ENCODE measurements at places on chromosomes 1 and 21.

- no peak for DNase-seq
These were observed 18.8 kb downstream of the SLC41A1 start for GRCh38 chr1:205794011-205794730.

GRCh38 chr21:42003051-42003461 is 7.1 kb downstream of the ZBTB21 start:
- DNase-seq, result no peak

GRCh38 chr1:221743416-221744208 is 1.7 kb upstream of the DUSP10 start:
- DNase-seq, result peak; percentile 33

GRCh38 chr1:225813214-225813964 is 3.5 kb downstream of the EPHX1 start:
- peak; percentile 81 for DNase-seq

DNA sequence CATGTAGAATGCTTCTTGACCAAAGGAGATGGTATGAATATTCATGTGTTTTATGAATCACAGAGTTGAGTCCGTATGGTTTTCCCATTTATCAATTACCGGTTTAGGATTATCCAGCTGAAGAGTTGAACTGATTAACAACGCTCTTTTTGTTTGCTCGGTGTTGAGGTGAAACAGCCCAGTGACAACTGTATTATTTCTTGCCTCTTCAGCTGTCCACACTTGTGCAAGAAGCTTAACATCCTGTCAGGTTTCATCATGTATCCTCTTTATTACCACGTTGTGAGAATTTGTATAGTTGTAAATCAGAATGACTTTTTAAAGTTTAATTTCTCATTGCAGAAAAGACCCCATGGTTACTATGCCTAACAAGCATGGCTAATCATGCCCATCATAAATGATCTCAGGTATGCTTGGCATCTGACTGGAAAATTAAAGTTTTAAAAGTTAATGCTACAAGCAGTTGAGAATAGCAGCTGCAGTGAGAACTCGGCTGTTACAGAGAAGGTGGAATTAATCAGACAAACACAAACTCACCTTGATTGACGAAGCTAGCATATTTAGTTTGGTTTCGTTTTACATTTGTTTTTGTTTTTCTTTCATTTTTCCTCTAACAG is 563.2 kb upstream of the ADGRL2 start:
- DNase-seq, result peak; percentile 37

DNA sequence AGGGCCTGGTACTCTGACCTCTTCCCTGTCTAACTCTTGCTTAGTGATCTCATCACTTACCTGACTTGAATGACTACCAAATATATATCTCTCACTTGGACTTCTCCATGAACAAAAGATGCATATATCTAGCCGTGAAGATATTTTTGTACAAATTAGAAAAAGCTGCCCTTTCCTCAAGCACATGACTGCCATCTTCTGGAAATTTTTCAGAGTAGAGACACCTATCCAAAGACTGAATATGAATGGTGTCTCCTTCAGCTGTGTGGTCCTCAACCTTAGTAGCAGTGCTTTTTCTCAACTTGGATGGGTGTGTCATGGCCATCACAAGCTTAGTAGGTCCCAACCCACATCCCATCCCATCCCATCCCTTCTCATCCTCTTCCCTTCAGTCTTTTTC is 142.3 kb downstream of the DNM3 start:
- DNase-seq, result no peak

- peak; percentile 84 for DNase-seq
These were observed 111.1 kb downstream of the NAV1 start for GRCh38 chr1:201649761-201650622.

DNA sequence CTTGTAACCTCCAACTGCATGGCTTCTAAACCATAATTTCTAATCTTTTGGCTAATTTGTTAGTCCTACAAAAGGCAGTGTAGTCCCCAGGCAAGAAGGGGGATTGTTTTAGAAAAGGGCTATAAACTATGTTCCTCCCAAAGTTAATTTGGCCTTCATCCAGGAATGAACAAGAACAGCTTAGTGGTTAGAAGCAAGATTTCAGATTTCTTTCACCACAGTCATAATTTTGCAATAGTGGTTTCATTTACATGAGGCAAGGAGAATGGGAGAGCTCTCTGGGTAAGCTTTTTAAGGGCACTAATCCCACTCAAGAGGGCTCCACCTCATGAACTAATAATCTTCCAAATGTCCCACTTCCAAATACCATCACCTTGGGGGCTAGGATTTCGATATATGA is 1353.9 kb downstream of the NCAM2 start:
- no peak for DNase-seq

DNA sequence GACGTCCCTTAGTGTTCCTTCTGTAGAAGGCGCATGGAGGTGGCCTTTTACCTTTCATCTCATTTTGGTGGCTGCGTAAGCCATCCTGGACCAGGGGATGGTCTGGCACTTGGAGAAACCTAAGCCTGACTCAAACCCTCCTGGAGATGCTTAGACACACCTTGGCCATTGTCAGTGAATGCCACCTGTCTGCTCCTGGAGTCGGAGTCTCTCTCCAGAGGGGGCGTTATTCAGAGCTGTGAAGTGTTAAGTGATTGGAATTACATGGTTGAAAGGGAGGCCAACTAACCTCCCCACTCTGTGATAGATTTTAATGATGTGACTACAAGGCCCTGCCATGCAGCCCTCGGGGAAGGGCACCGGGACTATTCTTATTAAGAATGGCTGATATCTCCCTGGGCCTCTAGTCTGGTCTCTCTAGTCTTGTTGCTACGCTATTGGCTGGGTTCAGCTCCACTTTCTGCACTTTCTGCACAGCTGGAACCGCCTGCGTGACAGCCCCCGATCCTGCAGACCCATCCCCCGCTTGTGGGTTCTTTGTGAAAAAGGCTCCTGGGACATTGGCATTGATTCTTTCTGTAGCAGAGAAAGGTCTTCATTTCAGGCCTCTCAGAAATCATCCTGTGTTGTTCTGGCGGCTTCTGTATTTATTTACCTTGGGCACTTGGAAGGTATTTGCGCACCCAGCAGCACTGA is 4.2 kb downstream of the RASSF5 start:
- DNase-seq, result no peak

DNA sequence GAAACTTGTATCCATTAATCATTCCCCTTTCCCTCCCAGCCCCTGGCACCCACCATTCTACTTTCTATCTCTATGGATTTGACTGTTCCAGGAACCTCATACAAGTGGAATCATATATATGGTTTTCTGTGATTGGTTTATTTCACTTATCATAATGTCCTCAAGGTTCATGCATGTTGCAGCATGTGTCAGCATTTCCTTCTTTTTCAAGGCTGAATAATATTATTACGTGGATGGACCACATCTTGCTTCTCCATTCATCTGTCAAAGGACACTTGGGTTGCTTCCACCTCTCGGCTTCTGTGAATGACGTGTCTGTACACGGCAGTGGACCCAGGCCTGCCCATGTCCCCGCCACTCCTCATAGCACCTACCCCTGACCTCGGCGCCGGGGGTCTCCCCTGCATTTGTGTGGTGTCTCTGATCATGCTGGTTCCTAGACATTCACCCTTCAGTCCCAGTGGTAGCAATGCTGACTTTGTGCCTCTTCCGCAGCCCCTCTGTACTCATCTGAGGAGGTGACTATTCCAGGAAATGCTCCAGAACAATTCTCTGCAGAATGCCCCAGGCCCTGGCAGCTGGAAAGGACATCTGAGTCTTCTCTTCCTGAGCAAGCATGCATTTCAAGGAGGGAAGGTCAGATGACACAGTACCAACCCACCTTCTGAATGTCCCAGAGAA is 136.9 kb downstream of the PSMG1 start:
- DNase-seq, result no peak

DNA sequence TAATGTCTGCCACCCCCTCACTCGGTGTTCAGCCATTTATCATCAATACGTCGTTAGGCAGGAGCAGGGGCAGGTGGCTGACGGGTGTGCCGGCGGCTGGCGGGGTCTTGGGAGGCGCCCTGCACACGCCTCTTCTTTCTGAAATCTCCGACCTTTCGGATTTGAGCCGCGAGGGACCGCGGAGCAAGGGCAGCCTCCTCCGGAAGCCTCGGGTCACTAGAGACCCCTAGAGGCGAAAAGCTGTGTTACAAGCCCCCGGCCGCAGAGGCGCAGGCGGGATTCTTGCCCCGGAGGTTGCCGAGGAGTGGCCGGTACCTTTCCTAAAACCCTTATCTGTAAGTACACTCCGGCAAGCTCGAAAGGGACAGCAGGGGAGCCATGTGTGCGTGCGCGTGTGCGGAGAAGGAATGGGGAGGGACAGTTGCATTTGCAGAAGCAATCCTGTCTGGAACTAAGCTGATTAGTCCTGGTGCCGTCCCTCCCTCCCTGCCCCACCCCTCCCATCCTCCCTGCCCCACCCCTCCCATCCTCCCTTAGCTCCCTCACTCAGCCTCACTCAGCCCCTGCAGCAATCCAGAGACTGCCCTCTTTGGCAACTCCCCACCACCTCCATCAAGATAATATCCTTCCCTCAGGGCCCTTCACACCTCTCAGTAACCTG is 11.0 kb downstream of the BRINP2 start:
- DNase-seq, result peak; percentile 23

GRCh38 chr1:241839369-241839979 is 8.5 kb upstream of the EXO1 start:
- no peak for DNase-seq

DNA sequence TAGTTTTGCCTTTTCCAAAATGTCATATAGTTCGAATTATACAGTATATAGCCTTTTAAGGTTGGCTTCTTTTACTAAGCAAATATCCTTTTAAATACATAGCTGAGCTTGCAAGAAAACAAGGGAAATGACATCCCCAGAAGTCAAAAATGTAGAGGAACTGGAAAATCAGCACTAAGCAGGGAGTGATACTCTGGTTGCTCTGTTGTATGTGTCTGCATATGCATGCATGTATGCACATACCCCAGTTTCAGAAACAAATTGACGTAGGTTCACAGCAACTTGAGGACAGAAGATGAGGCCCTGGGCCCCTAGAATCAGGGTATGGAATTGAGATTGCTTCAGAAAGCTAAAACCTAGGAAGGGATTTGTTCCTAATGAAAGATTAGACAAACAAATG is 75.1 kb upstream of the GNG4 start:
- DNase-seq, result no peak

GRCh38 chr1:23745515-23745914 is 2.2 kb downstream of the ELOA start:
- no peak for DNase-seq

DNA sequence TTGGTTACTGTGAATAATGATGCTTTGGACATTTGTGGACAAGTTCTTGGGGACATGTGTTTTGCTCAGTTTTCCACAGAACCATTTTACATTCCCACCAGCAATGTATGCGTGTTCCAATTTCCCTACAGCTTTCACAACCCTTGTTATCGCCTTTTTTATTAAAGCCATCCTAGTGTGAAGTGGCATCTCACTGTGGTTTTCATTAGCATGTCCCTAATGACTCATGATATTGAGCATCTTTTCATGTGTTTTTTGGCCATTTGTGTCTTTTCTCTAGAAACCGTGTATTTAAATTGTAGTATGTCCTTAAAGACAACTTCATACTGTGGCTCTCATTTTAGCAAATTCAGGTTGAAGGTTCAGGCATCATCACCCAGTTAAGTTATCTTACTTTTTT is 132.1 kb downstream of the TGFBR3 start:
- DNase-seq, result no peak

DNA sequence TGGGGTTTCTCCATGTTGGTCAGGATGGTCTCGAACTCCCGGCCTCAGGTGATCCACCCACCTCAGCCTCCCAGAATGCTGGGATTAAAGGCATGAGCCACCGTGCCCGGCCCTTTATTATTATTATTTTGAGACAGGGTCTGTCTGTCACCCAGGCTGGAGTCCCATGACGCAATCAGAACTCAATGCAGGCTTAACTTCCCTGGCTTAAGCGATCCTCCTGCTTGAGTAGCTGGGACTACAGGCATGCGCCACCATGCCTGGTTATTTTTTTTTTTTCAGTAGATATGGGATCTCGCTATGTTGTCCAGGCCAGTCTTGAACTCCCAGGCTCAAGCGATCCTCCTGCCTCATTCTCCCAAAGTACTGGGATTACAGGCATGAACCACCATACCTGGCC is 47.1 kb upstream of the CITED4 start:
- DNase-seq, result no peak

- no peak for DNase-seq
These were observed 184.4 kb downstream of the COQ8A start for GRCh38 chr1:227124473-227124872.

DNA sequence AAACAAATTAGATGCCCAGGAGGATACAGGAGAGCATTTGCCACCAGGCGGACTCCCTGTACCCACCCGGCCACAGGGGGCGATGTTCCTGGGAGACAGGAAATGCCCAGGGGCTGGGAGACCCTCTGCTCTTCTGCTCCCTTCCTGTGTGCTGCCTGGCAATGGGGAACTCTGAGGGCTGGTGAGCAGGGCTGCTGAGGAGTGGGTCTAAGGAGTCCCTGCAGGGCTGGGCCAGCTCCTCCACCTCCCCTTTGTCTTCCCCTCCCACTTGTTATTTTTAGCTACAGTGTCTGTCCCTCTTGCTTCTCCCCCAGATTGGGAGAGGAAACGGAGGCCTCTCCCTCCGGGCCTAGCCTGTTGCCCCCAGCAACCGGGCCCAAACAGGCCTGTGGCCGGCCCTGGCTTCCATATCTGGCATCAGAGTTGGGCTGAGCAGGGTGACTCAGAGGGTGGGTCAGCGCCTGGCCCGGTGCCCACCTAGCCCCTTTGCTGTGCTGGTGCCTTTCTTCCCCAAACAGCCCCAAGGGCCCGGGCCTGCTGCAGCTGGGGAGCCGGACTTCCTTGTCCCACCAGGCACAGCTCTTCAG is 11.6 kb downstream of the LMNA start:
- DNase-seq, result no peak

GRCh38 chr1:221877311-221877710 is 135.4 kb upstream of the DUSP10 start:
- no peak for DNase-seq

DNA sequence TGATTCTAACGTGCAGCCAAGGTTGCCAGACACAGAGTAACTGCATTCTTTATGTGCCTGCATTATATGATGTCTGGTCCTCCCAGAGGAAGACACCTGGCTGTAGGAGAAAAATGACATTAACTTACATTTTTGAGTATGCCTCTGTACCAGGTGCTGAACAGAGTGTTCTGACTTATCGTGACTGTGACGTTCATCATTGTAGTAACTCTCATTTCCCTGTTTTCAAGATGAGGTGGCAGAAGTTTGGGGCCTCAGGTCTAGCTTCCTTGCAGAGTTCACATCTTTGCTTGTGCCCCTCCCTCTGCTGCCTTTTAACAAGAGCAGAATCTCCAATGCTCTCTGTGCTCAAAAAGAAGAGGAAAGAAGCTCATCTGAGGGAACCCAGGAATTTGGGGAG is 488.0 kb downstream of the AJAP1 start:
- DNase-seq, result no peak

- DNase-seq, result no peak
These were observed 10.9 kb upstream of the RBM15 start for GRCh38 chr1:110328274-110328673.

DNA sequence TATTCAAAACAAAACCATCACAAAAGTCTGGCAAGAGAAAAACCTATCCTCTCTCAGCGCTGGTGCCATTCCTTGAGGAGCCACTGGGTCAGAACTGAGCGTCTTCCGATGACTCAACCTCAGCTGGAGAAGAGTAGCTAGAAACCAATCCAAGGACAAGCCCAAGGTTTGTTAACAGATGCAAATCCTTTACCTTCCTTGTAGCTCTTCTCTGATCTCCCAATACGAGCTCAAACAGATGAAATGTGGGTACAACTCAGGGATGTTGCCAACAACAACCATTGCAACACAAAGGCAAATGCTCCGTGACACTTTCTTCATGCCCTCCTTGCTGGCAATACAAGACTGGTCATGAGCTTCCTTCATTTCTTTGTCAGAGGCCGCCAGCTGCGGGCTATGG is 337.1 kb downstream of the SIPA1L2 start:
- DNase-seq, result no peak

GRCh38 chr1:225318706-225319575 is 108.9 kb downstream of the LBR start:
- DNase-seq, result peak; percentile 27
